ENCODE measurements at places on chromosomes 3 and 15. TPM values are rescaled to one million over a fixed set of nuclear protein-coding genes. Genes with fewer than 3 reads are reported as not detected.

FOXB1 gene
- 10.8 TPM for total RNA-seq

IL5RA gene
- total RNA-seq: not detected

SIDT1 gene
- total RNA-seq: 0.22 TPM

GOLGA6A gene
- total RNA-seq: 6.0 TPM

KCNAB1 gene
- 1.1 TPM for total RNA-seq

OR5K2 gene
- not detected for total RNA-seq

SHF gene
- 33.1 TPM for total RNA-seq

Measured in WTC11 (cell line).